ENCODE measurements at places on chromosomes 4 and X.
A peak's percentile ranks its signal among the peaks of the same experiment; 100 is the strongest.

DNA sequence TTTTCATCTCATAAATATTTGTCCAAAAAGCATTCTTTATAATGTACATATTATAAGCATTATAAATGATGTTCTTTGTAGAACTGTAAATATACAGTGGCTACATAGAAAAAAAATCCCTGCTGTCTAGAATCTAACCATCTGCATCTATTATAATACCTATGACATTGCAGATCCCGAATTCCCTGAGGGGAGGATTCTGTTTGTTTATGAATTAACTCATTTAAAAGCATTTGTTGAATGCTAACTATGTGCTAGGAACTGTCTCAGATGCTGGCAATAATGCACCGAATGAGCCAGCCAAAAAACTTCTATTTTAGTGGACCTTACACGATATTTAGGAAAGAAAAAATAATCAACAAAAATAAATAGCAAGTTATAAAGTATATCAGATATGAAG lies 189.6 kb downstream of the PACRGL start:
- DNase-seq = no peak

GRCh38 chrX:70454441-70455365 lies 10.1 kb downstream of the DLG3 start:
- DNase-seq = peak; percentile 73

DNA sequence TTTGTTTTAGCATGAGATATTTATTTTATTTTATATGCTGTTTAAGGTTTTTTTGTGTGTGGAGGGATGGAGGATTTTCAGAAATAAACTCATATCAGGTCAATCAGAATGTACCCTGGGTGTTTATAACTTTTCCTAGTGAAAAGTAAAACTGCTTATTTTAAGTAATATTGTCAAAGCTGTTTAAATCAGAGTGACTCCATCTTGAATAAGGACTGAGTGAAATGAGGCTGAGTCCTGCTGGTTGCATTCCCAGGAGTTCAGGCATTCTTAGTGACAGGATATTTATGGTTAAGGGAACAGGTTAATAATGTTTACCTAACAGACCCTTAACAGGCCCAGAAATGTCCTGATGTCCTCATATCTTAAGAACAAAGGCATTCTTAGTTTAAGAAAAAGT lies 1160.9 kb upstream of the PCDH7 start:
- DNase-seq = no peak

DNA sequence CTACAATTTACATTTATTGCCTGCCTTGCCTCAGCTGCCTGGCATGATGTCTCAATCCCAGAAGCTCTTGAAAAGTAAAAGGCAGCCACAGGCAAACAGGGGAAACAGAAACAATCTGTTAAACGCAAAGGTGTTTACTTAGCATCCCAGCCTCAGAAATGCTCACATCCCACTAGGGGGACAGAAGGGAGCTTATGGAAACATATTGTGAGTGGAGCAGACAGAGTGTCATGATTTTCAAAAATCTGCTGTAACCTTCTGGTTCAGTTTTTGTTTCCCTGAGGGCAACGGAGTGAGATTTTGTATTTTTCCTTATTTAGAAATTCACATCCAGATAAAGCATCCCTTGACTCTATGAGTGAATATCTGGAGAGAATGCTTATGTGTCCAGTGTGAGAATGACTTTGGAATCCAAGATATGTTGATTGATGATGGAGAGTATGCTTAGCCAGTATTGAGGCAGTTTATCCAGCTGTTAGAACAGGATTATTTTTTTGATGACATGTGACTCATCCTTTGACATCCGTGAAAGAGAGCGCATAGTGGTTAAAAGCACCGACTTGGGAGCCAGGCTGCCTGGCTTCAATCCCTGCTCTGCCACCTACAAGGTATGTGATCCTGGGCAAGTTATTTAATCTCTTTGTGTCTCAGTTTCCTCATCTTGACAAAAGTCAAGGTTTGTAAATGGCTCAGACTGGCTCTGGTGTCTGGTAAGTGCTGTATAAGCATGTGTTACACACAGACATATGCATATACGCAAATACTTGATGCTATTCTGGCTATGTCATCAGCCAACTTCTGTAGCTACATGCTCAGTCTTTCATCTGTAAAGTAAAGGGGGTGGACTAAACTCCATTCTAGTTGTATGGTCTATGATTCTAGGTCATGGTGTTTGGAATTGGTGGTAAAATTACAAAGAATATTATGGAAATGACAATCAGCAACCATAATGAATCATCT lies 381.2 kb downstream of the RAPGEF2 start:
- DNase-seq = no peak

GRCh38 chrX:29547877-29548276 lies 667.5 kb upstream of the MAGEB2 start:
- no peak for DNase-seq

DNA sequence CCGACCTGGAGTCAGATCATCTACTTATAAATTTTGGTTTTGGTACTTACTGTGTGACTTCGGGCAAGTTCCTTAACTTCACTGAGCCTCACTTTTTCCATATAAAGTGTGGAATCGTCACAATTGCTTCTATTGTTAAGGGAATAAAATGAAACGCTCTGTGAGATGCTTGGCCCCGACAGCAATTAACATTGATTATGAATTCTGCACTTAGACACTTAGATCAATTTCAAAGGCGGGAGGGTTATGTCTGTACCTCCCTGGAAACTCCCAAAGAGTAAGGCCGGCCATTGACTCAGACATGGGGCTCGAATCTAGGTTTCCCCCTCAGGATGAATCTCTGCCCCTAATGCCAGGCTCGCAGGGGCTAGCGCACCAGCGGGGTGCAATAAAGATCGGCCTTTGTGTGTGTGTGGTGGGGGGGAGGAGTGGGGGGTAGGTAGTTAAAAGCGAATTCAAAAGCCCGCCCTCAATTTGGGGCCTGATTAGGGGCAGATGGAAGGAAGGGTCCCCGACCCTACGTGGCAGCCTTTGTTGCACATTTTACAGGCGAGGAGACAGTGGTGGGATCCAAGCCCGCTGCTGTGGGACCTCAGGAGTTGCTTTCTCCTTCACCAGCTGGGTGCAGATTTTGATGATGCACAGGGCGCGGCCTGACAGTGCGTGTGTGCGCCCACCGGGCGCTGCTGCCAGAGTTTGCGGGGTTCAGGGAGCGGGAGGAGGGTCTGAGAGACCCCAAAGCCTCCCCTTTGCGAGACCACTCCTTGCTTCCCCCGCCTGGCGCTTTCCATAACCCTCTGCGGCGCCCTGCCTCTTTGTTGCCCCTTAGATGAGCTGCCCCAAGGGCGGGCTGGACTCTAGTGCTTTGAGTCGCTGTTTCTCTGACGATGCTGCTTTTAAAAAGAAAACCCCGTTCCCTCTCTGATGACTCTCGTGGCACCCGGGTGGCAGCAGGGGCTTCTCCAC lies 9.6 kb downstream of the MSX1 start:
- DNase-seq = no peak

GRCh38 chr4:90996813-90997212 lies 869.6 kb downstream of the CCSER1 start:
- no peak for DNase-seq

DNA sequence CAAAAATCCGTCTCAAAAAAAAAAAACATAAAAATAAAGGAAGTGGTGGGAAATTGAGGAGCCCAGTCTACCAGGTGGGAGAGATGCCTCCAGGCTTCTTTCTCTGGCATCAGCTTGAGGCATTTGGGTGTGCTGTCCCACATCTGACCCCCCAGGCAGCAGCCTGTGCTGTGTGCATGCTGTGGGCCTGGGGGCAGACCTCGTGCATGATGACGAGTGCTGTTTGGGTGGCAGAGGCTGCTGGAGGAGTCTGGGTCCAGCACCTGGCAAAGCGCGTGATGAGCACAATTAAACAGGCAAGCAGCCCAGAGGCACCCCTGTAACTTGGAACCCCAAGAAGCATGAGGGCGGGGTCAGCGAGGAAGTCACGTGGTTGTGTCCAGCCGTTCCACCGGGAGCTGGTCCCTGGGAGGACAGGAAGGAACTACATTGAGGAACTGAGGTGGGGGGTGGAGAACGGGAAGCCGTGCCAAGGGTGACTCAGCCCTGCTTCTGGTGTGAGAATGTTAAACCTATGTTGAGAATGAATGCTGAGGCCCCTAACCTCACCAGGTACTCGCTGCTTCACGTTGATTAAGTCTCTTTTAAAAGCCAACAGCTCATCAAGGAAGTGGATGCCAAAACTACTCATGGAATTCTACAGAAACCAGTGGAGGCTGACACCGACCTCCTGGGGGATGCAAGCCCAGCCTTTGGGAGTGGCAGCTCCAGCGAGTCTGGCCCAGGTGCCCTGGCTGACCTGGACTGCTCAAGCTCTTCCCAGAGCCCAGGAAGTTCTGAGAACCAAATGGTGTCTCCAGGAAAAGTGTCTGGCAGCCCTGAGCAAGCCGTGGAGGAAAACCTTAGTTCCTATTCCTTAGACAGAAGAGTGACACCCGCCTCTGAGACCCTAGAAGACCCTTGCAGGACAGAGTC lies 6.1 kb downstream of the TACC3 start:
- no peak for DNase-seq

GRCh38 chr4:141346144-141346543 lies 125.4 kb downstream of the ZNF330 start:
- peak; percentile 46 for DNase-seq

GRCh38 chrX:71666240-71667223 lies 814 bp upstream of the LOC101059915 start:
- DNase-seq = no peak

GRCh38 chr4:74364652-74365491 lies at the start of gene EREG:
EREG (plus strand) TSS chr4:74365145; CDS start chr4:74365309, 164 bp downstream.
- no peak for DNase-seq

DNA sequence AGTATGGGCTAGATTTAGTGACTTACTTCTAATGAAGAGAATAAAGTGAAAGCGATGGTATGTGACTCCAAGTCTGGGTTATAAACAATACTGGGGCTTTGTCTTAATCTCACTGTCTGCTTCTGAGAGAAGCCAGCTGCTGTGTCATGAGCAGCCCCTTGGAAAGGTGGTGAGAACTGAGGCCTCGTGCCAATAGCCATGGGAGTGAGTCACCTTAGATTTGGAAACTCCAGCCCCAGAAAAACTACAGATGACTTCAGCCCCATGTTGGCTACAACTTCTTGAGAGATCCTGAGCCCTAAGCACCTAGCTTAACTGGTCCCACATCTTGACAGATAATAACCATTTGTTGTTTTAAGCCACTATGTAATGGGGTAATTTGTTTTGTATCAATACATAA lies 77.6 kb downstream of the CWH43 start:
- DNase-seq = no peak

DNA sequence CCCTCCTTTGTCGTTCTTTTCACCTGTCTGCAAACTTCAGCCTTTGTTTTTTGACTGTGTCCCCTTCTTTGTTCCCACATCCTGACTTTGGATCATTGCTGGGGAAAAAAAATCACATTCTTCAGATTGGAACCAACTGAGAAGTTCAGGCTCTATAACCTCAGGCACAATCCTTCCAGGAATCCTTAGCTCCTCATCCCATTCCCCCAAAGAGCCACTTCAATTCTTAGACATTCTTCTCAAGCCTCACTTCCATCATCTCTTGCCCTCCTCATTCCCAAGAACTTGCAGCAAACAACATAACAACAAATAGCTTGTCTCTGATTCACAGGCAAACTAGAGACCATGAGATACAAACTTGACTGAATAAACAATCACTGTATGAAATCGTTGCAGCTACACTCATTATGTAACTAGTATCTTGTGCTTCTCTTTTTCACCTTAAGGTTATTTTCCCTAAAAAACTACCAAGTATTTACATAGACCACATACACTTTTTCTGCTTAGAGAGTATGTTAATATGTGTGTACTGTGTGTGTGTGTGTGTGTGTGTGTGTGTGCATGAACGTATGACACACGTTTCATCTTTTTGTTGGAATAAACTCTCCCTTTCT lies 26.4 kb upstream of the PGM2 start:
- no peak for DNase-seq

GRCh38 chrX:149365061-149365460 lies 140.0 kb downstream of the IDS start:
- DNase-seq = no peak

GRCh38 chr4:157898836-157899605 lies 273.8 kb downstream of the GASK1B start:
- DNase-seq = no peak

GRCh38 chrX:21375708-21376009 lies 1.4 kb downstream of the CNKSR2 start:
- DNase-seq = no peak

DNA sequence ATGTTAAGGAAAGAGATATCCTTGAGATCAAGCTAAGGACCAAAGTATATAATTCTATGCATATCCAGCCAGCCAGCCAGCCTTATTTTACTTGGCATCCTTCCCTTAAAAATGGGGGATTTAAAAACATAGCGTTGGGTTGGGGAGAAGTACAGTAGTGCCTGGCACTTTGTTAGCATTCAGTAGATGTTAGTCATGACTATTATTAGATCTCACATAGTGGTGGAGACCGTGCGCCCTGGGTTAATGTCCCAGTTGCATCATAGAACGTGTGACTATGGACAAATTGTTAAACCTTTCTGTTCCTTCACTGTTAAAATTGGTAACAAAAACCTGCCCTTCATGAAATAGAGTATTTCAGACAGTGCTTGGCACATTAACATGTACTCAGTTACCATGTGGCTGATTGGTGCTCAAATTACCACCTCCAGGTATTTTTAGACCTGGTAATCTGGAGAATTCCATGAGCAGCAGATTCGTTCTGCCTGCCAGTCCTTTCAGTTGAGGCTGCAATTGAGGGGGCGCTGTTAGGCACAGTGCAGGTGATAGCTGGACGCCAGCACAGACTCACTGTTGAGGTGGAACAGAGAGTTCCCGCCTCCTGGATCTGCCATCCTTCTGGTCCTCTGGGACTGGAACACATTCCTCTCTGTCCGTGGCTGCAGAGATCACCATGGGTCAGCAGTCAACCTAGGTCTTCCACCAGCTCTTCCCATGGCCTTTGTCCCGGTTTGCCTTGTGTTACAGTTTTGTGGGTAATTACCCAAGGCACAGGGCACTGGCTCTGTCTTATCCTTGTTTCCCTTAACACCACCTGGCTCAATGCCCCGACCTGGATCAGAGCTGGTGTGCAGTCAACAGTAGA lies 31.7 kb downstream of the RBBP7 start:
- no peak for DNase-seq

- no peak for DNase-seq
Measured at GRCh38 chr4:73752424-73752823, 12.1 kb downstream of the CXCL8 start.

- DNase-seq = no peak
Measured at GRCh38 chr4:53101191-53101581, 239.1 kb downstream of the RASL11B start.

DNA sequence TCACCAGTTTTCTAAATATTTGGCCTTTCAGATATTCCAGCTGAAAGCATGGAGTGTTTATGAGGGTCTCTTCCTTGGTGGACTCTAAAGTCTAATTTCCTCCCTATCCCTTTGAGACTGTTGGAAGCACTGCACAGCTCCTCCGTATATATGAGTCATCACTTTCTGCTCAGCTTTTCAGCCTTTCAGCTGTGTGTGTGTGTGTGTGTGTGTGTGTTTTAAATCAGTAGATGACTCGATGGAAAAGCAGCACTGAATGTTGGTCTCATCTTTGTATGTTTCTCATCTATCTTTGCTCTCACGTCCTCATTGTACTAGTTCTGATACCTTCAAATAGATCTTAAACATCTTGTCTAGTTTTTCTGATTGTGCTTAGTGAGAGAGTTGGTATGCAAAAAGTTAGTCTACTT lies 81.6 kb downstream of the ZFX start:
- DNase-seq = no peak

Measured in right renal pelvis (tissue), 4 donors.